Hematopoietic multipotent progenitor cell treated with erythropoietin and hydrocortisone succinate and interleukin-3 and kit ligand, for 6 days (in vitro differentiated cells): ENCODE measurements at places on chromosomes 13 and 19.

- no peak for DNase-seq
These were observed 1.2 kb downstream of the ZNF345 start for GRCh38 chr19:36851898-36852297.

DNA sequence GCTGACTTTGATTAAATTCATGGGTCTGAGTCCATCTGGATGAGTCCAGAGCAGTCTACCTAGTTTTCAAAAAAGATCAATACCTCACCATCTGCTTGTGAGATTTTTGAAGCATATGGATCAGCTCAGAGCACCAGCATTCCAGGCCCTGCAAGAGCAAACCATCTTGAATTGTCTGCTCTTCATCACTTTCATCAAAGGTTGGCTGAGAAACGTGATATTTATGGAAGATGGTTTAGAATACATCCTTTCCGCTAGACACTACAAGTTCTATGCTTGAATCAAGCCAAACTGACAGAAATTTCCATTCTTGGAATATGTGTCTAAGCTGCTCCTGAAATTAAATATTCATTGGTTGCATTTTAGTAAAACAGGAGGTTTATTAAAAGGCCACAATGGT lies 190.3 kb downstream of the KCNRG start:
- no peak for DNase-seq

- DNase-seq = peak; percentile 9
These were observed 91.3 kb downstream of the UQCRFS1 start for GRCh38 chr19:29121684-29122083.

DNA sequence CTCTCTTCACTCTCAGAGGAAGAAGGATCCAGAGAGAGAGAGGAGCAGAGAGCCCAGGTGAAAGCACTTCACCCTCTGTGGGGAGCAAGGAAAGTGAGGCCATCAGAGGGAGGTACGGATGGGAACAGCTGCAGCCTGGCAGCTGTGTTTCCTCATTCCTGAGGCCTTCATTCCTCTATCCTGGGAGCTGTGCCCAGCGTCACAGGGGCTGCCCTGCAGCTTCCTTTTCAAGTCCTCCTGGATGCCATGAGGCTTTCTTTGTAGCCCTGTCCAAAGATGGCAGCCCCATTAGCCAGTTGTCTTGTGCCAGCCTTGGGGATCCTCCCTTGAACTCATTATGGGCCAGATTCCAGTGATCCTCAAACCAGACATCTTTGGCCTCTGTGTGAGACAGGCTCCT lies 76.8 kb upstream of the PCDH8 start:
- DNase-seq = no peak
